D721Med (cell line): ENCODE measurements at places on chromosomes 1 and 21.

DNA sequence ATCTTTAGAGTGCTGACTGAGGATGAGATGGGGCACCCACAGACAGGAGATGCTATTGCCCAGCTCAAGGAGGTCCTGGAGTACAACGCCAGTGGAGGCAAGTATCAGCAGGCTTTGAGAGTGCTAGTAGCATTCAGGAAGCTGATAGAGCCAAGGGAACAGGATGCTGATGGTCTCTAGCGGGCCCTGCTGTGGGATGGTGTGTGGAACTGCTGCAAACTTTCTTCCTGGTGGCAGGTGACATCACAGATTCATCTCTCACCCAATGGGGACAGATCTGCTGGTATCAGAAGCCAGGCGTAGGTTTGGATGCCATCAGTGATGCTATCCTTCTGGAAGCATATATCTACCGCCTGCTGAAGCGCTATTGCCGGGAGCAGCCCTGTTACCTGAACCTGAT, 609.8 kb upstream of the NCAM2 start:
- DNase-seq, result no peak

GRCh38 chr1:240092301-240093119, 827 bp downstream of the FMN2 start:
- DNase-seq, result no peak

DNA sequence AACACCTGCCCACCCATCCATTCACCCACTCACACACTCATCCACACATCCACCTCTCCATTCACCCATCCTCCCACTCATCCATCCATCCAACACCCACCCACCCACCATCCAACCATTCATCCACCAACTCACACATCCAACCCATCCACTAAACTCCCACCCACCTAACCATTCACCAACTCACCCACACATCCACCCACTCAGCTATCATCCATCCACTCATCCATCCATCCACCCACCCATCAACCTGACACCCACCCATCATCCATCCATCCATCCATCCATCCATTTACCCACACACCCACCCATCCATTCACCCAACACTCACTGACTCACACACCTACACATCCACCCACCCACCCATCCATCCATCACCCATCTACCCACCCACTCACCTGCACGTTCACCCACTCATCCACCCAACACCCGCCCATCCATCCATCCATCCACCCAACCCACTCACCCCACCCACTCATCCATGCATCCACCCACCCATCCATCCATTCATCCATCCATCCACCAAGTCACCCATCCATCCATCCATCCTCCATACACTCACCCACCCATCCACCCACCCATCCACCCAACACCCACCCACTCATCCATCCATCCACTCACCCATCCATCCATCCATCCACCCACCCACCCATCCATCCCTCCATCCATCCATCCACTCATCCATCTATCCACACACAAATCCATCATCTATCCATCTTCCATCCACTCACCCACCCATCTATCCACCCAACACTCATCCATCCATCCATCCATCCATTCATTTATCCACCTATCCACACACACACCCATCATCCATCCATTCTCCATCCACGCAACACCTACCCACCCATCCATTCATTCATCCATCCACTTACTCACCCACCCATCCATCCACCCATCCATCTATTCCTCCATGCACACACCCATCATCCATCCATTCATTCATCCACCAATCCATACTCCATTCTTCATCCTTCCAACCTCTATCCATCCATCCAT, 17.4 kb upstream of the PRDM16 start:
- no peak for DNase-seq

GRCh38 chr1:155320252-155320651, 442 bp upstream of the RUSC1 start:
- no peak for DNase-seq

DNA sequence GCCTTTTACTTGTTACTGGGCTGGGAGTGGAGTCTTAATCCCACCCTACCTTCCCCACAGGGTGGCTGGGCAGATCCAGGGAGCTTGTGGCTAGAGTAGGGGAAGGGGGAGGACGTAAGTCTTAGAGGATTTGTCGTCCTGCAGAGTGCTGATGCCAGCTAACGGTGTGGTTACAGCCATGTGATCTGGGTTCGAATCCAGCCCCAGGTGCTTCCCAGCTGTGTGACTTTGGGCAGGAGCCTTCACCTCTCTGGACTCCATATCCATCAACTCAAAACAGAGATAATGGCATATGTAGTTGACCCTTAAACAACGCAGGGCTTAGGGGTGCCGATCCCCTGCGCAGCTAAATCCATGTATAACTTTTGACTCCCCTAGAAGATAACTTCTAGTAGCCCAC, 108.4 kb upstream of the TMEM51 start:
- DNase-seq, result no peak

DNA sequence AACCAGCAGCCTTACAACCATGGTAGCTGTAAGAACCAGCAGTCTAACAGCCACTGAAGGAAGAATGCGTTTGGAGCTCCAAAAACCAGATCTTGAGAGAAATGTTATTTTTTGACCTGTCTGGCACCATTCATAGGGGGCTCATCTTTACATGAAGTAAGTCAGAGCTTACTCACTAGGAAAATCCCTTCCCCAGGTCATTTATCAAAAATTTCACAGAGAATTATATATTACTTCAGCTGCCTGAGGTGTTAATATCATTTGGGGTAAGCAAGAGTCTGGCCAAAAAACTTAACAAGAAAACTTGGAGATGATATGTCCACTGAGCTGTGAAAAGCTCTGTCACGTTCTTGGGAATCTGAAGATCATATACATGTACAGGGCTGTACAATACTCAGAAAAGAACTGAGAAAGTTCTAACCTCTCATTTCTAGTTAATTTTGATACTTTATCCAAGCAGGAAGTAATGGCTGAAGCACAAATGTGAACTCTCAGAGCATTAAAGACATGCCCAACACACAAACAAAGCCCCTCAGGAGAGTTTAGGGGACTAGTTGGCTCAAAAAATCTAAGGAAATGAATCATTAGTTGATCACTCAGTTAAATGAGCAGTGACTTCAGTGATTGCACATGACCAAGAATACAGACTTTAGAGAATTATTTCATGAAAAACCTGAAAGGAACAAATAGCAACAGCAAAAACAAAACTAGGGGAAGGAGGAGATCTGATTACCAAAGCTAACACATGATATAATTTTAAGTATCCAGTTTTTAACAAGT, 681.1 kb downstream of the LTN1 start:
- DNase-seq, result no peak

- DNase-seq, result no peak
Measured at GRCh38 chr1:96256130-96256790, 465.3 kb upstream of the PTBP2 start.

DNA sequence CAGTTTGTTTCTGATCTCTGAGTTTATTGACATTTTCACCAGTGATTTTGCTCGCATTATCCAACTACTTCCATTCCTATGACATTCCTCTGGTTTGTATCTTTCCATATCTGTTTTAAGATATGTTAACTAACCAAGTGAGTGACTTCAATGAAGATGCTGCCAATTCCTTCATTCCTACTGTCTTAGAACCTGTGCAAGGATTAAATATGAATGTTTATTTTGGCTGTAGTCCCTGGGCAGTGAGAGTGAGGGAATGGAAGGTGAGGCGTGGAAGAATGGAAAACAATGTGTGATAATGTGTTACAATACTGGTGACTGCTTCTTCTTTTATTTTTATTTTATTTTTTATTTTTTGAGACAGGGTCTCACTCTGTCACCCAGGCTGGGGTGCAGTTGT, 183.0 kb downstream of the SDCCAG8 start:
- no peak for DNase-seq

- DNase-seq, result no peak
Measured at GRCh38 chr1:186536273-186536890, 75.5 kb upstream of the PDC start.

- DNase-seq, result no peak
Measured at GRCh38 chr1:181205901-181206300, 117.4 kb downstream of the IER5 start.

DNA sequence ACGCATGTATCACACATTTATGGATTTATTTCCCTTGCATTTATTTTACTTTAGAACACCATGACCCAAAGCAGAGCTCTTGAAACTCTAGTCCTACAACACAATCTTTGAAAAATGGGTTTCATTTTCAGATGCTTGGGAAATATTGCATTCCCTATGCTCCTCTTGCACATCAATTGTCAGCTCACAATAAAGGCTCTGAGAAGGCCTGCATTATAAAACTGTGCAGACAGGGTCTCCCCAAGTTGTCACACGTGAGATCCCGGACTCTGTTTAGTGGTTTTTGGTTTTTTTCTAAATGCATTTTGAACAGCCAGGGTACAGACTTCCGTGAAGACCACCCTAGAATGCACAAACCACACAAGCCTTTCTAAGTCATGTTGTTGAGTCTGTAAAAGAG, 9.9 kb upstream of the B3GALT5 start:
- DNase-seq, result no peak

- no peak for DNase-seq
Measured at GRCh38 chr1:154886281-154887015, 16.4 kb upstream of the KCNN3 start.

GRCh38 chr1:44694863-44695478, 20.5 kb downstream of the ARMH1 start:
- no peak for DNase-seq

DNA sequence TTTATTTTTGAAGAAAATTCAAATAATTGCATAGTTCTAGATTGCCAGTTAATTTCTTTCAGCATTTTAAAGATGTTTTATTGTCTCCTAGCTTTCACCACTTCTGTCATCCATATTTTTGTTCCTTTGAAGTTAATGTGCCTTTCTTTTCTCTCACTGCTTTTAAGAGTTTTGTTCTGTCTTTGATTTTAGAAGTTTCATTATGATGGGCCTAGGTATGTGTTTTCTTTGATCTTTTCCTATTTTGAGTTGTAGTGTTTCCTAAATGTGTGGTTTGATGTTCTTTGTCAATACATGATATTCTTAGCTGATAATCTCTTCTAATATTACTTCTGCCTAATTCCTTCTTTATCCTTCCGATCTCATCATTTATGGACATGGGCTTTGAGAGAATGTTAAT, 378.7 kb downstream of the DISC1 start:
- DNase-seq, result no peak

DNA sequence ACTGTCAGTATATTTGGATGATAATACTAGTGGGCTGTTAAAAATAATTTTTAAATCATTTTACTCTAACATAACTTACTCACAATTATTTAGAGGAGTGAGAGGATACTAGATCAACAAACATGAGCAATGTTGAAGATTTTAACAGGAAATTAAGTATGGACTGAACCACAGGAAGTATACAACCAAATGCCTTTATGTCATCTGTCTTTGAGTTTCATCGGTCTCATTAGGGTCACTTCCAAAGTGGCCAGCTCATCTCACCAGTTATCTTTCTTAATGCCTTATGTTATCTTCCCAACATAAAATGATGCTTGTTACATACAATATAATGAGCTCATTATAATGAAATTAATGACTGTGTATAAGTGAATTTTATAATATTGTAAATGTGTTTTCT, 1.5 kb upstream of the RGS1 start:
- DNase-seq, result no peak

DNA sequence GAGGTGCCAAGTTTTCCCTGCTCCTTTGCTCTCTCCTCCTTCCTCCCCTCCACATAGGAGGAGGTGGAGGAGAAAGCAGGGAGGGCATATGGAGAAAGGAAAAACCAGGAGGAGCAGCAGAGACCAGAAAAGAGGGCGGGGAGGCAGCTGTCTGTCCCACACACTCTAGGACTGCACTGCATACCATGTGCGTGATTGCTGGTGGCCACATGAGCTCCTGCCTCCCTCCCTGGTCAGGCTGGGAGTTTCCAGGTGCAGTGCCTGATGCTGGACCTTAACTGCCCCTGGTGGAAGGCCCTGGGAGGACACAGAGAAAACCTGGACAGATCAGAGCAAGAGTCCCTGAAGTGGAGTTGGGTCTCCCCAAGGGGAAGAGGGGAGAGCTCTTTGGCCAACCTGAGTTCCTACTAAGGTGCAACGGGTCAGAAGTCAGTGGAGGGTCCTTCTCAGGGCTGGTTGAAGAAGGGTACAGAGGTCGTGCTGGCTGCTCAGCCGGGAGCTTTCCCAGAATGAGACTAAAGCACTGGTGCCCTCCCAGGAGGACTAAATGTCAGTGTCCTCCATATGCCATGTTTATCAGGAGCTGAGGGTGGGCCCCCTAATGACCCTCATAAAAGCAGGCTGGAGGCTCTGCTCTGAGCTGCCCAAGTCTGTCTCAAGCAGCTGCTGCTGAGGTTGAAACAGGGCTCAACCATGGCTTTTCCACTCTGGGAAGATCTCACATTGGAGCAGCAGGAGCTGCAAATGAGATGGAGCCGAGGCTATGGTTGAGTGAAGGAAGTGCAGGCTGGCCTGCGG, 3.5 kb upstream of the LGR6 start:
- DNase-seq, result no peak
